Upper lobe of right lung (tissue), 1 donor: ENCODE measurements at places on chromosomes 2 and 18.

DNA sequence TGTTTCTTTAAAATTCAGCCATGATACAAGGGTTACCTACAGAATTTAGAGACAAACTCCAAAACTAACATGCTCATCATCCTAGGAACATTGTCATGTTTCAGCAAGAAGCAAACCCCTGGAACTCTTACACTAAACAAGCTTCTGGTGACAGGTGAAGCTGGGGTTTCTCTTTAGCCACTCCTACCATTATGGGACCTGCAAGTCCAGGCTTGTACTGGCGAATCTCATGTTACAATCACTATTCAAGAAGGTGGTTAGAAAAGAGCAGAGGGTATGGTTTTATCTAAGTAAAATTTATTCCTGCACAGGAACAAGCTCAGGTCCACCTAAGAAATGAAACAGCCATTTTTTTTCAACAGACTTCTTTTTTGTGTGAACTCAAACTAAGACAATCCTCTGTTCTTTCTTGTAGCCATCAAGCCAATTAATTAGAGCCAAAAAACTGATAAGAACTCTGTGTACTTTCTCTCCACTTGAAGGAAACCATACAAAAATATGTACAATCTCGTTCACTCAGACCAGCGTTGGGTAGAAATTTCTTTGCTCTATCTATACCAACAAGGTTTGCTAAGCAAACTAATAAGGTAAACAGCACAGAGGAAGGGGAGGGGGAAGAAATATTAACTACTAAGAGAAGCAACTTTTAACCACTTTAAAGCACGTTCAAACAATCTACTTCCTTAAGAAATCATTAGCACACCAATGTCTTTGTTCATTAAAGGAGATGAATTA, 63.3 kb upstream of the NEDD4L start:
- no peak for DNase-seq

DNA sequence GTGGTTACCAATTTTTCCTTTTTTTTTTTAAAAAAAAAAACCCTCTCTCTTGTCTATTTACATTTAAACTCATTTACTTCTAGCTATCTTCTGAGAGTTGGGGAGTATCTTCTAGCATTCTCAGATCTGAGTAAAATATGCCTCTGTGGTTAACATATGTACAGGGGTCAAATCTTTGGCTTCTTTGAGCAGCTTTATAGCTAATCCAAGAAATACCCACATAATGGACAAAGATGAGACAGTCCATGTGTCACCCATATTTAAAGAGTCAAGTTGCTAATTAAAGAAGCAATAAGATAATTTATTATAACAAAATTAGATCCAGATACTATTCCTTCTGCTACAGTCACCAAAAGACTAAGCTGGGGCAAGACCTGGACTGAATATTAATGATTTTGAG, 139.0 kb upstream of the HNRNPA3 start:
- DNase-seq: no peak

DNA sequence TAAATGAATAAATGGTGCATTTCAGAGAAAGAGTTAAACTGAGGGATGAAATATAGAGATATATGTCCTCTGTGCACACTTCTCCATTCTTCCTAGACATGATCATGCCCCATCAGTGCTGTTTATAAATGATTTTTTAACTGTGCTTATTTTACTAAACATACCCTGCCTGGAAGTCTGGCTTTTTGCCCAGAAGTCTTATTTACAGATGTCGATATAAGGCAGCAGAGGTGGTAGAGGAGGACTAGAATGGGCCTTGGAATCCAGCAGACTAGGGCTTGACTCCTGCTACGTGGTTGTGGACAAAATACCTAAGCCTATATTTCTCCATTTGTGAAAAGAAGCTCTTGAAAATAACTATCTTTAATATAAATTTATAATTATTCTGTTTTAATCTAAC, 355.5 kb downstream of the RAD51AP2 start:
- no peak for DNase-seq

DNA sequence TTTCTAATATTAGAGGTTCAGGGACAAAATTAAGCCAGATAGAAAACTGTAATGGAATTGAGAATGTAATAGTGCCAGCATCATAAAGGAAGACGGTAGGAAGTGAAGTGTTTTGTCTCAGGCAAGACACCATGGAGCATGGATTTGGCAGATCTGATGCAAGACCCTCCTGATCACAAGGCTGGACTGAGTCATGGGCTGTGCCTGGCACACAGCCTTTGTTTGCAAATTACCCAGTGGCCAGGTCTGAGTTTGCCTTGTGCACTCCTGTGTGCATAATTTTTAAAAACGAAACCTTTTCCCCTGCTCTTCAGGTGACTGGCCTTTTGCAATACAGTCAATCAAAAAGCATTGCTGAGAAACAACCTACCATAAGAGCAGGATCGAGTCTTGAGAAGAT, 2.0 kb upstream of the UPP2 start:
- no peak for DNase-seq

DNA sequence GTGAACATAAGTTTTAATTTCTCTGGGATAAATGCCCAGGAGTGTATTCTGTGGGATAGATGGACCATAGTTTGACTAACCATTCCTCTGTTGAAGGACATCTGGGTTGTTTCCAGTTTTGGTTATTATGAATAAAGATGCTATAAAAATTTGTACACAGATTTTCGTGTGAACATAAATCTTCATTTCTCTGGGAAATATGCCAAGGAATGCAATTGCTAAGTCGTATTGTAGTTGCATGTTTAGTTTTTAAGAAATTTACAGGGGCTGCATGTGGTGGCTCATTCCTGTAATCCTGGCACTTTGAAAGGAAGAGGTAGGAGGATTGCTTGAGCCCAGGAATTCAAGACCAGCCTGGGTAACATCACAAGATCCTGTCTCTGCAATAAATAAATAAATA, 6.9 kb upstream of the SLC11A1 start:
- no peak for DNase-seq

GRCh38 chr2:43224131-43224570, 2.3 kb downstream of the ZFP36L2 start:
- DNase-seq: peak; percentile 86

DNA sequence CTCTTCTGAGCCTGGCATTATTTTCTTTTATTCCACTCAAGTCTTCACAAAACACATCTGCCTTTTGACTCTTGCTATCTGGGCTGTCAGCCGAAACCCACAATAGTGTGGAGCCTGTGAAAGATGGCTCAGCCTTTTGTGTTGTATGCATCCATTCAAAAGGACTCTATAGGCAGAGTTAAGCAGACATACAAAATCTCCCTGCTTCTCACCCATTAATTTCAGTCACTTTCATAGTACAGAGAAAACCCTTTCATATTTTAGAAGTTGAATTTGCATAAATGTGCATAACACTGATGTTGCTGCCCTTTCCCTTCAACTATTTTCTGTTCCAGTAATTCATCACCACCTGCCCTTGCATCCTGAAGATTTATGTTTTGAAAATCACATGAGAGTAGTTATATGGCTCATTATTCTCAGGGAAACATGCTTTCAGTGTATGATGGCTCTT, 154.6 kb downstream of the EVA1A start:
- no peak for DNase-seq

- no peak for DNase-seq
These were observed 81.0 kb upstream of the TMEM18 start for GRCh38 chr2:758073-758820.

DNA sequence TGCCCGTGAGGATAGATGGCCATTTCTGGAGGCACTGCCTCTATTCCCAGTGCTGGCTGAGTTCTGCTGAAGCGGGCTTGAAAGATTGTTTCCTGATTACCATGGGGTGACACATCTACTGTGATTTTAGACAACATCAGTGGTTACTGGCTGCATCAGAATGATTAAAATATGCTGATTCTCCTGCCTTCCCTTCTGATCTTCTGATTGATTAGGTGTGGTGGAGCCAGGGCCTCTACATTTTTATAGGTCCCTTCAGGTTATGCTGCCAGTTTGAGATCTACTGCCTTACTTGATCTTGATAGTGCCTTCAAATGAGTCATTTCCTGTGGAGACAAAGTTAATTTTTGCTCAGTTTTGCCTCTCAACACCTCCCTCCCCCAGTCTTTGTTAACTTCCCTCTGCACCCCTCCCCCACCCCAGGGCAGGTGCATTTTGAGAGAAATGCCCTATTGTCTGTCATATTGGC, 31.6 kb upstream of the SNORC start:
- no peak for DNase-seq

DNA sequence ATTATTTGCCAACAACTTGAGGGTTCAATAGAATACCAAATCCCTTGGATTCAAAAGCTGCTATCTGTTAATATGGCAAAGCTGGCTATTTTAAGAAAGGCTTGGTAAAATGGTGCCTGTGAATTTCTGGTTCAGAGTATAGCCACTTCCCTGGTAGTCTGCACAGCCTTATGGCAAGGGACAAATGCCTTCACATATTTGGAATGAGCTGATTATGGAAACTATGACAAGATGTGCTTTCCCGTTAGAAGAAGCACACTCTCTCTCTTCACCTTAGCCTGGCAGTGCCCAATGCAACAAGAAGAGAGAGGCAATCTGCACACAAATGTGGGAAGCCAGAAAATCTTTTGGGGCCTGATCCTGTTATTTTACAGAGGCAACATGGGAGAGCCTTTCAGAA, 47.5 kb upstream of the MAP3K20 start:
- no peak for DNase-seq

- DNase-seq: peak; percentile 43
These were observed 272.8 kb upstream of the HDAC4 start for GRCh38 chr2:239673641-239674040.

DNA sequence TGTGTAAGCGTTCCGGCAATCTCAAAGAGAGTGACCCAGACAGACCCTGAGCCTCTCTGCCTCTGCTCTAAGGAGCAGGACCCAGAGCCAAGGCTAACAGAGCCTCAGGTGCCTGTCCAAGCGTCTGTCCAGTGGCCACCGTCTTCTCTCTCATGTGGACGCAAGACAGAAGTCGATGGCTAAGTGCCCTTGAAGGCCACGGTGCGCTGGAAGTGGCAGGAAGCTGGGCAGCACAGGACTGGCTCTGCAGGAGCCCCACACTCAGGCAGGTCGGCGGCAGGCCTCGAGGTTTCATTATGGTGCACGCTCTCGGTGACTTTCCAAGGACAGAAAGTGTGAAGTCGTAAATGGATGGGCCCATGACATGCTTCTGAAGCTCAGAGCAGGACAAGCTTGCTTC, 49.1 kb downstream of the HDAC4 start:
- no peak for DNase-seq

- no peak for DNase-seq
These were observed 79.2 kb upstream of the MYO3B start for GRCh38 chr2:170098626-170099312.

DNA sequence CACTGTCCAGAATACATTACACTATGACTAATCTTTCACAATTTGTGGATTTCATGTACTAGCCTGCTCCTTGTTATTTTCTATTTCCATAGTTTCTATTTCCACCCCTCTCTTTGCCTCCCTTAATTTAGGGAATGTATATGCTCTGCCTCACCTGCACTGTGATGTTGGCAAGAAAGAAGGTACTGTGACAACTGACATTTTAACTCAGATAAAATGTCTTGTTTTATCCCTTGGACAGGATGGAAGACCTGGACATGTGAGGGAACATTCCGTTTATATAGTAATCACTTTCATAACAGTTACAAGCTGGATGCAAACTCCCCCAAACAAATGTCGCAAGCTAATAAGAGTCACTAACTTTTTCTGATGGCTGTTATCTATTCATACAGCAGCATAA, 21.5 kb upstream of the DSG3 start:
- DNase-seq: no peak
